ENCODE measurements at places on chromosomes 11 and 22.
A peak's percentile ranks its signal among the peaks of the same experiment; 100 is the strongest.

- DNase-seq: peak; percentile 52
Observed at GRCh38 chr11:61571869-61572268, 9.0 kb downstream of the SYT7 start.

DNA sequence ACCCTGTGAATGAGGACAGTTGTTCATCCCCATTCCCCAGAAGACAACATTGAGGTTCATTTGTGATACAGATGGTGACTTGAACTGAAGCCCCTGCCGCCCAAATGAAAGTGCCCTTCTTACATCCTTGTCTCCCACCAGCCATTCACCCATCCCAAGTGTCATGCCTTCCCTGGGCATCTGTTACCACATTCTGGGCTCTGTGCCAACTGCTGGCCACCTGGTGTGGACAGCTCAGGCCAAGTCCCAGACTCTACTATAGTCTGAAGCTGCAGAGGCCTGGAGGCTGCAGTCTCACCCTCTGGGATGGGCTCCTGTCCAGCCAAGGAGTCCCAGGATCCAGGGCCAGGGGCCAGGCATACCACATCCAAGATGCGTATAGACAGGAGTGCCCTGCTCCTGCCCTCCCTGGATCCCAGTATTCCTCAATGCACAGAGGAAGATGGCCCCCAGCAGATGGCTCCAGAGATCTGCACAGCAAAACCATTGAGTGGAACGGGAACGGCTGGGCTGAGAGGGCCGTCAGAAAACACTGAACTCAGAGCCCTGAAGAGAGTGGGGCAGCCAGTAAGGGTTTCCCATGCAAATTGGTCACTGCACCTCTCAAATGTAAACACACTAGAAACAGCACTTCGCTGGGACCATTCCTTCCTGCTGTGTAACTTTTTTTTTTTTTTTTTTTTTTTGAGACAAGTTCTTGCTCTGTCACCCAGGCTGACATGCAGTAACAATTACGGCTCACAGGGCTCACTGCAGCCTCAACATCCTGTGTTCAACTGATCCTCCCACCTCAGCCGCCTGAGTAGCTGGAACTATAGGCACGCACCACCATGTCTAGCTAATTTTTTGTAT, 22.8 kb downstream of the ARRB1 start:
- peak; percentile 84 for DNase-seq

GRCh38 chr11:78365381-78365792, 52.2 kb downstream of the GAB2 start:
- DNase-seq: peak; percentile 57

GRCh38 chr11:38130976-38131375, 1532.9 kb upstream of the RAG2 start:
- no peak for DNase-seq

GRCh38 chr11:94654201-94654600, 87.0 kb downstream of the PIWIL4 start:
- no peak for DNase-seq

- no peak for DNase-seq
Observed at GRCh38 chr22:29632672-29633071, 29.2 kb downstream of the NF2 start.

DNA sequence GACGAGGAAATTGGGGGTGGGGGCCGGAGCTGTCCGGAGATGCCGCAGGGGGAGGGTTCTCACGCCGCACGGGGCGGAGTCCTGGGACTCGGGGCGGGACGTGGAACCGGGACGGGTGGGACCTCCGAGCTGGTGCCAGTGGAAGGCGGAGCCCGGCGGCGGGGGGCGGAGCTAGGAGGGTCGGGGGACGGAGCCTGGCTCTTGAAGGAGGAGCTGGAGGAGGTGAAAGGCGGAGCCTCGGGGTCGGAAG, 271 bp downstream of the FKBP2 start:
- DNase-seq: peak; percentile 100

DNA sequence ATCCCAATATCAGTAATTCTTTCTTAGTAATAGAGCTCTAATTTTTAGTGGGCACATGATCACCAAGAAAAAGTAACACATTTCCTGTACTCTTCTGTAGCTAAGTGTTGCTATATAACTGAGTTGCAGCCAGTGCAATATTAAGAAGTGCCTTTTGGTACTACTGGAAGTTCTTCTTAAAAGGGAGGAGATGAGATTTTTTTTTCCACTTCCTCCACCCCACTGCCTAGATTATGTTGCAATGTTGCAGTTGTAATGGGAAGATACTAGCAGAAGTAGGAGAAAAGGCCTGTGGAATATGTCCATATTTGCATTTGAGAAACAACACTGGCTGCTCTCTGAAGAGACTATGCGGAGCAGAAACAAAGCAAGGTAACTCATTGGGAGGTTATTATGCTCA, 280.6 kb upstream of the ANO5 start:
- DNase-seq: no peak

GRCh38 chr11:93234602-93235207, 36.9 kb upstream of the SLC36A4 start:
- peak; percentile 88 for DNase-seq

GRCh38 chr11:9130297-9130696, 38.9 kb upstream of the SCUBE2 start:
- no peak for DNase-seq

DNA sequence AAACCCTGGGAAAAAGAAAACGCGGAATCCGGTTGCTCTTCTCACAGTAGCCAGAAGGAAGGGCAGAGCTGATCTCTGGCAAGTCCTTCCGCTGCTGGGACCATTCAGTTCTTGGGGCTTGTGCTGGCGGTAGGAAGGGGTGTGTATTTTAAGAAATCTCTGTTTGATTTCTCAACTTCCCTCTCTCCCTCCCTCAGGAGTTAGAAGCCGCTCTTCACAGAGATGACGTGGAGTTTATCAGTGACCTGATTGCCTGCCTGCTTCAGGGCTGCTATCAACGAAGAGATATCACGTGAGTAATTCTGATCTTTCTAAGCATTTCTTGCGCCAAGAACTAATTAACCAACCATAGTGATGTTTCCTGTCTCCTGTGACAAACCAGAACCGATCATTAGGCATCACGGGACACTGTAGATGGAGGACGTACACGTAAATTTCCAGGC, 85.9 kb upstream of the SLC25A18 start:
- peak; percentile 88 for DNase-seq

DNA sequence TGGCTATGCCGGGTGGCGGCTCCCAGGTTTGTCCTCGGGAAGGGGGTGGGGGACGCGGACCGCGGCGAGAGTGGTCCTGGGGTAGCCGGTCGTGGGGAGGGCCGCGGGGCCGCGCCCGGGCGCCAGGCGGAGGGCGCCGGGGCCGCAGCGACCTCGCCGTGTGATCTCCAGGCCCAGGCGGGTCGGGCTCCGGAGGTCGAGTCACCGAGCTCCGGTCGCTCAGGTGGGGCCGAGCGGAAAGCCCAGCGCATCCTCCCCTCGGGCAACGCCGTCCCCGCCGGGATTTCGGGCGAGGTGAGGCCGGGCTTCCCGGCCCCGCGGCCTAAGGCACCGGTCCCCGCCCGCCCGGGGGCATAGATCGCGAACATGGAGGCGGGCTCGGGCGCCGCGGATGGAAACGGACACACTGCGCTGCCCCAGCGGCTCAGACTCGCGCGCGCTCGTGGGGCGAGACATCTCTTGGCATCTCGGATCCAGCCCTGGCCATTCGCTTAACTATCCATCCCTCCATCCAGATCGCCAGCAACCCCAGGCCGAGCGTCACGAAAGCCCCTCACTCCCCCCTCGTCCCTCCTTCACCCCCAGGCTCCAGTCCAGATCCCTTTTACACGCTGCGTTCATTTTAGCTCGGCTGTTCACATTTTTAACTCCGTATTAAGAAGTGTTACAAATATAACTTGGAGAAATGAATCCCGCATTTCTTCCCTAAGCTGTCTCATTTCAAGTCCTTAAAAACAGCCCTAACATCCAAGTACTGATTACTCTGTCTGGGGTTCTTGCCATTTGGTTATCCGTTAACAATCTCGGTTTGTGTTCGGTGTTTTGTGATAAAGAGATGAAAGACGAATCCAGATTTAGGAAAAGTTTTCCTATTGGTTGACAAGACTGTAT, 460 bp downstream of the ZC3H12C start:
- DNase-seq: peak; percentile 53

Measured in cardiac muscle cell (in vitro differentiated cells and primary cell).